ENCODE measurements at places on chromosomes 3 and 15. TPM values are rescaled to one million over a fixed set of nuclear protein-coding genes. Genes with fewer than 3 reads are reported as not detected.

Gene MME
- total RNA-seq: not detected

Gene TP53BP1
- total RNA-seq: 22.3 TPM

Gene FOXL2NB
- total RNA-seq: 1.2 TPM

Gene SMAD6
- total RNA-seq: 19.3 TPM

Gene TFRC
- 101 TPM for total RNA-seq

Gene MYL3
- not detected for total RNA-seq

Gene SYNPR
- not detected for total RNA-seq

Gene GAP43
- not detected for total RNA-seq

Gene KLHL6
- not detected for total RNA-seq

Gene ACAD9
- 24.9 TPM for total RNA-seq

Gene CPLX3
- total RNA-seq: not detected

Gene GOLGA8S
- 0.15 TPM for total RNA-seq

Gene CAMP
- total RNA-seq: not detected

Gene CD86
- total RNA-seq: not detected

Gene MYD88
- total RNA-seq: 27.2 TPM

Gene PLXNB1
- 14.2 TPM for total RNA-seq

Gene SCAP
- total RNA-seq: 31.5 TPM

Gene SH2D7
- not detected for total RNA-seq

Gene LMAN1L
- not detected for total RNA-seq

Gene NRG4
- 1.7 TPM for total RNA-seq

Gene HES1
- total RNA-seq: 14.3 TPM

Gene ARL6
- total RNA-seq: 5.6 TPM

Gene GADL1
- not detected for total RNA-seq

Gene RAP2B
- 8.3 TPM for total RNA-seq

Gene ITGB5
- total RNA-seq: 412 TPM

Gene VILL
- total RNA-seq: 0.07 TPM

Gene ISLR2
- total RNA-seq: 0.13 TPM

Gene HRG
- not detected for total RNA-seq

Gene INAFM2
- 6.1 TPM for total RNA-seq

Gene FRMD4B
- 0.85 TPM for total RNA-seq

Gene CTXN2
- total RNA-seq: 0.04 TPM

Gene DTX3L
- total RNA-seq: 11.6 TPM

Gene ANKRD63
- 0.19 TPM for total RNA-seq

Gene LRRC31
- not detected for total RNA-seq

Gene UTS2B
- total RNA-seq: not detected

Gene NLGN1
- not detected for total RNA-seq

Gene GPR62
- not detected for total RNA-seq

Gene DUOX1
- not detected for total RNA-seq

Gene ELL3
- 2.2 TPM for total RNA-seq

Gene ONECUT1
- 0.25 TPM for total RNA-seq

Gene TMEM207
- total RNA-seq: not detected

Gene ARGFX
- not detected for total RNA-seq

Gene ROPN1B
- total RNA-seq: not detected

Gene CHL1
- total RNA-seq: not detected

Gene SNTN
- total RNA-seq: not detected

Gene MEIS2
- total RNA-seq: 9.8 TPM

Gene PTX3
- 0.81 TPM for total RNA-seq

Gene MOBP
- not detected for total RNA-seq

Gene KBTBD8
- 0.45 TPM for total RNA-seq

Gene NANOGP8
- total RNA-seq: not detected

Gene WDR49
- total RNA-seq: not detected

All from A549 treated with CpdA at 1 μM for 4 hours (cell line).